ENCODE measurements at places on chromosomes 16 and 17.

- DNase-seq: no peak
These were observed 5.7 kb downstream of the GOSR2 start for GRCh38 chr17:46928467-46929261.

DNA sequence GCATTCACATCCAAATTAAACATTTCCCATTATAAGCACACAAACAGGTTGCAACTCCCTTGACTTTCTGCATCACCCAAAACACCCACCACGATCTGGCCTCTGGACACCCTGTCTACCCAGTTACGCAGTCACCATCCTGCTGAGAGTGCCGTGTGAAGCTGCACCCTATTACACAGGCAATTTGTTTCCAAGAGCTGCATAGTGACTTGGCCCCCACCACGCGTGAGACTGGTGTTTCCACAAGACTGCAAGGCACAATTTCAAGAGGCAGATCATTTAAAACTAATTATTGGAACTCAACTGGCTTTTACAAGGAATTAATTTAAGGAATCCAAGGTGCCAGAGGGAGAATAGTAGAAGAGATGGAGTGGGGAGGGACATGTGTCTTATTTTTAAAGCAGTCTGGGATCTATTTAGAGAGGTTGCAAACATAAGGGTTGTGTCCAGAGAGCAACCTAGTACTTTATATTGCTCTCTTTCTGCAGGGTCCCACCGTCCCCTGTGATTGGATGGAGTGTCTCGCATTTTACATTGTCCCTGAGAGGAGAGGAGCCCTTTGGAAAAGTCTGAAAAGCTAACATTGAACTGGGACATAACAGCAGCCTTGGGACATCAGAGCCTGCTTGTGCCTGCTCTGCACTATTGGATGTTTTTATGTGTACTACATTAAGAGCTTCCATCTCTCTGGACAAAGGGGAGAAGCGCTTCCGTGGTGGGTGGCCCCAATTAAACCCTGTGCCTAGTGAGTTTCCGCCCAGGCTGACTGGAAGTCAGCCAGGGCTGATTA is 8.7 kb upstream of the ADAMTS18 start:
- no peak for DNase-seq

DNA sequence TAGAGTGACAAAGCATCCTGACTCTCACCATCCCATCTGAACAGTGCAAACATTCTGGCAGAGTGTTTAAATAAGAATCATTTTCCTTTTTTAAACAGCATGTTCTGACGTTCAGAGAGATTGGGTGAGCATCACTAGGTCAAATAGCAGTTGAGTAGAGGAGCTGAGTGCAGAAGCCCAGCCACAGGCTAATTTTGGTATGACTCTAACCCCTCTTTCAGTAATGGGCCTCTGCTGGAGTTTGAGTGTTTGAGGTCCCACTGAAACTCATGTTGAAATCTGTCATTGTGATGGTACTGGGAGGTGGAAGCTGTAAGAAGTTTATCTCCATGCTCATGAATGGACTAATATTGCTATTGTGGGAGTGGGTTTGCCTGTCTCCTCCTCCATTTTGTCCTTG is 194.4 kb downstream of the SALL1 start:
- no peak for DNase-seq

GRCh38 chr16:23505671-23506605 is 4.4 kb downstream of the GGA2 start:
- DNase-seq: no peak

- no peak for DNase-seq
These were observed 28.0 kb upstream of the DDX52 start for GRCh38 chr17:37671028-37671823.

GRCh38 chr16:85051683-85052082 is 24.1 kb downstream of the KIAA0513 start:
- DNase-seq: no peak

DNA sequence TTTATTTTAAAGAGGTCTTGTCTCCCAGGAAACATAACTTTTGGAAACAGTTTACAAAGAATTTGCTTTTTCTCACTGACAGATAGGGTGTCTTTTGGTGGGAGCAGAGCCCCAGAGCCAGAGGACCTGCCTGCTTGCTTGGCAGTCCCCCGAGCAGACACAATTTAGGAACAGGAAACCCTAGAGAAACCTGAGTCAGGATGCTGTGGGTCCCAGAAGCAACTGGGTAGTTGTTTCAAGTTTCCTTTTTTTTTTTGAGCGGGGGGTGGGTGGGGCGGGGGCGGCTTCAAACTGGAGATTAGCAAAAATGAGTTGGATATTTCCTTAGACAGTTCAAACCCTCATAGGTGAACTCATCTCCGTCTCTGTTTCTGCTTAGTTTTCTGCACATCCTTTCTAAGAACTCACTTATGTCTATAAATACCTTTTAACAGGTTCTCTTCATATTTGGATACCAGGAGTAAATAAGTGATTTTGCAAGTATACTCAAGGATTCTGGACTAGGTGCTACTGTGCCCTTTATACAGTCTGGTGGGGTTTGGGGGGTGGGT is 135.1 kb downstream of the PRKCA start:
- no peak for DNase-seq

DNA sequence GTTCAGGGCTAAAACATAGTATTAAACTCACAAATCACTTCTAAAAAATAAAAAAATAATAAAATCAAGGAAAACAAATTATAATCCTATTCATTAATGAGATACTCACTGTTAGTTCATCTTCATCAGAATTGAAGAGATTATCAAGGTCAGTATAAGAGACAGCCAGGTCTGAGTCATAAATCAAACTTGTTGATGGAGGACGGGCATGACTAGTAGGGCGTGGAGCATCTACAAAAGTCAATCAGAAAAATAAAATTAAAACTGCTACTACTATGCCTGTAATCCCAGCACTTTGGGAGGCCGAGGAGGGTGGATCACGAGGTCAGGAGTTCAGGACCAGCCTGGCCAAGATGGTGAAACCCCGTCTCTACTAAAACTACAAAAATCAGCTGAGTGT is 59.1 kb upstream of the INTS2 start:
- no peak for DNase-seq

GRCh38 chr17:37745801-37746426 is 1.1 kb upstream of the HNF1B start:
- no peak for DNase-seq

DNA sequence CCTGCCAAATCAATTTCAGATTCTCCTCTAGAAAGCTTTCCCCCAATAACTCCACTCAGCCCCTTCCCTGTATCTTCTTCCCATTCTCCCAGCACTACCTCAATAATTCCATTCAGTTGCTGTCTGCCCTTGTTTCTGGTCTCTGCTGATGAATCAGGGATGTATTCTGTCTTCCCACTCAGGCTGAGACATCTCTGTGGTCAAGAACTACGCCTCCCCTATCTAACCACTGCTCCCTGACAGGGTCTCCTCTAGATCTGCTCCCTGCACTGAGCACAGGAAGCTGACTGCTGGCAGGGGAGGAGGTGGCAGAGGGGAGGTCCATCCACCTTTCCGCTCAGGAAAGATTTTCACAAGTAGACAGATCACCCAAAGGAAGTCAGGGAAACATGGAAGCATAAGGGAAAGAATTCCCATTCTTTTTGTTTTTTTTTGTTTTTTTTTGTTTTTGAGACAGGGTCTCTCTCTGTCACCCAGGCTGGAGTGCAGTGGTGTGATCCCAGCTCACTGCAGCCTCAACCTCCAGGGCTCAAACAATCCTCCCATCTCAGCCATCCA is 16.9 kb upstream of the SP2 start:
- no peak for DNase-seq
